ENCODE measurements at places on chromosomes 2 and 18.
A peak's percentile ranks its signal among the peaks of the same experiment; 100 is the strongest.

DNA sequence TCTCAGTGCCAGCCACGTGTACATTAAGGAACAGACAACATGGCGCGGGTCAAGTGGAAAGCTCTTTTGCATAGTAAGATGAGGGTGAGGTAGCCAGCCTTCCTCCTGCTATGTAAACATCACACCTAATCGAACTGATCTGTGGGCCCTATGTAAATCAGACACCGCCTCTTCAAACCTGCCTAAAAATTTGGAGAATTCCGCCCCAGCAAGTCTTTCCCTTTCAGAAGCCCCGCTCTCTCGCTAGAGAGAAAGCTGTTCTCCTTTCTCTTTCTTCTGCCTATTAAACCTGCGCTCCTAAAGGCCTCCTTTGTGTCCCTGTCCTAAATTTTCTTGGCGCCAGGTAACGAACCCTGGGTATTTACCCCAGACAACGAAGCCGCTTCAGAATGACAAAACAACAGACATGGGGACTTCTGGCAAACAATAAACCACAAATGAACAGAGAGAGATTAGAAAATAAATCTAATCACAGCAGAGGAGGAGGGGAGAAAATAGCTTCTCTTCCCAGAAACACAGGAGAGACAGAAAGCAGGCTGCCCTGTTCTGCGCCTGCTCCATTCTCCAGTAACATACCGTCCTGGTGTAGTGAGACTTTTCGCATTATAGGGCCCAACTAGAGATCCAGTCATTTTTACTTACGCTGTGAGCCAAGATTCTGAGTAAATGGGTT lies 31.9 kb upstream of the CYP1B1 start:
- DNase-seq, result no peak

DNA sequence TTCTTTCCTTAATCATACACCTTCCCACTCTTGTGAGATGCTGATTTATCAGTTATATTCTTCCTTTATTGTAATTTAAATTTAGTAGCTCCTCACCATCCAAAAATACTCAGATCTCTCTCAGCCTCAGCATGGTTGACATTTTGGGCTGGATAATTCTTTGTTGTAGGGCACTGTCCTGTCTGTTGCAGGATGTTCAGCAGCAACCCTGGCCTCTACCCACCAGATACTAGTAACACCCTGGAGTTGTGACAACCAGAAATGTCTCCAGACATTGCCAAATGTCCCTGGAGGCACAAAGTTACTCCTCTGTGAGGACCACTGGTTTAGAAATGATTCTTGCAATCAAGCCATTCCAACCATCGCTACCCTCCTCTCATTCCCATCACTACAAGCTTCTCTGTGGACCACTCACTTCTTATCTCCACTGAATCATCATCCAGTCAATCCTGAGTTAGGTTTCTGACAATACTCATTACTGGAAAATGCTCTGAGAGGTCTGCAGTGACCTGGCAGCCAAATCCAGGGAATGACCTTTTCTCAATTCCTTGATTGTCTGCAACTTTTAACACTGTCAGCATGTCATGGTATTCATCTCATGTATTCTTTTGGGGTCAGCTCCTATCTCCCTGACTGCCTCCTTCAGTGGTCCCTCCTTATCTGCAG lies 43.3 kb downstream of the OSBPL6 start:
- DNase-seq, result no peak

DNA sequence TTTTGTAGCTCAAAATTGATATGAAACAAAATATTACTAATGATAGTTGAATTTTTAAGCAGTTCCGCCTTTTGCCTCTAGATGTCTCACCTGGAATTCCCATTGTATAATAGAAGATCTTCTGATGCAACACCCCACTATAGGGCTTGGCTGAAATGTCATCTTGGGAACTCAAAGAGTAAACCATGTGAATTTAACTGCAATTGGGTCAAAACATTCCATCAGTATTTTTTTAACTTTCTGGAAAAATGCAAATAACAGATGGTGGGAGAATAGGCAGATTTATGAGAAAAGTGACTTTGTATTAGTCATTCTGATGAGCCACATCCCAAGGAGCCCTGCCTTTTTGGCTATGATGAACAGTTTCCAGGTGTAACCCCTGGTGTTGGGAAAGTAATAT lies 489.9 kb downstream of the NYAP2 start:
- DNase-seq, result no peak

- no peak for DNase-seq
These were observed 12.9 kb downstream of the PREPL start for GRCh38 chr2:44348400-44348799.

DNA sequence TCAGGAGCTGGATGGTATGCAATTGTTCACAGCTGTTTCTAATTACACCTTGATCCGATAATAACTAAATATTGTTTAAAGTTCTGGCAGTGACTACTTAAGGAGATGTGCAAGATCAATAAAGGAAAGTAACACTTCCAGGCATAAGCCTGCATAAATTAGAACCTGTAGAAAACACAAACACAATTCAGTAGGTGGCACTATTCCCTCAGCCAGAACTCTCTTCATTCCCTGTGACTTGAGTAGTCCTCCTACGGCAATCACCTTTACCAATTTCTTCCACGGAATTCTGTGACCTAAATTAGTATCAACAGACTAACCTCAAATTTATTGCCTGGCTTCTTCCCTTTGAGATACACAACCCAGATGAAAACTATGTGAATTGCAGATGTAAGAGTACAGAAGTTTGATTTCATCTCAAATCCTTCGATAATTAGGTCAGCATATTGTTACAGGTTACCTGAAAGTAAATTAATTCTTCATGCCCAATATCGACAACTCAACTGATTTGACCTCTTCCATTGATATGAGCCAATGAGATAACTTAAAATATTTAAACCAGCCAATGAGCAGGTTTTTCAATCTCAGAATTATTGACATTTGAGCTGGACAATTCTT lies 137.8 kb downstream of the PID1 start:
- no peak for DNase-seq

GRCh38 chr2:85727798-85728197 lies 26.0 kb upstream of the ATOH8 start:
- DNase-seq, result no peak

- DNase-seq, result no peak
These were observed 511.3 kb downstream of the FBXO15 start for GRCh38 chr18:73636355-73636754.

GRCh38 chr18:13136056-13136903 lies 82.3 kb upstream of the LDLRAD4 start:
- no peak for DNase-seq

- no peak for DNase-seq
These were observed 149.6 kb downstream of the DOCK10 start for GRCh38 chr2:224892574-224893204.

GRCh38 chr2:217291259-217291658 lies 431.4 kb upstream of the TNP1 start:
- no peak for DNase-seq

- DNase-seq, result no peak
These were observed 19.4 kb downstream of the CDH20 start for GRCh38 chr18:61352611-61353010.

DNA sequence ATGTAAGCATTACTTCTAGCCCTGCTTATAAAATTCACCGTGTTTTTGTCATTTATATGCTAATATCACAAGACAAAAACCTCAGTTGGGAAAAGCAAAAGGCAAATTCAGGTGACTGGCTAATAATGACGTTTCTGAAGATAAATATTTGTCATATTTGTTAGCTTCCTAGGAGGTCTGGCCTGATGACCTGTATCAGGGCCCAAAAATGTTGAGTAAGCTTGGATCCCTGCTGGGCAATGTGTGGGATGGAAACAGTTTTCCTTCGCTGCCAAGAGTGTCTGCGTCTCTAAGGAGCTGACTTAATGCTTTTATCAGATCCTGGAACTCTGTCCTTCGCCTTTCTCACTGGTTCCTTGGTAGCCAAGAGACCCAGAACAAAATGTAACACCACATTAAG lies 230.1 kb upstream of the PXDN start:
- no peak for DNase-seq

- no peak for DNase-seq
These were observed 41.5 kb downstream of the SCTR start for GRCh38 chr2:119482481-119483394.

GRCh38 chr2:62669180-62669579 lies 36.3 kb upstream of the EHBP1 start:
- no peak for DNase-seq

GRCh38 chr2:224798180-224798579 lies 82.0 kb upstream of the CCDC195 start:
- DNase-seq, result no peak

DNA sequence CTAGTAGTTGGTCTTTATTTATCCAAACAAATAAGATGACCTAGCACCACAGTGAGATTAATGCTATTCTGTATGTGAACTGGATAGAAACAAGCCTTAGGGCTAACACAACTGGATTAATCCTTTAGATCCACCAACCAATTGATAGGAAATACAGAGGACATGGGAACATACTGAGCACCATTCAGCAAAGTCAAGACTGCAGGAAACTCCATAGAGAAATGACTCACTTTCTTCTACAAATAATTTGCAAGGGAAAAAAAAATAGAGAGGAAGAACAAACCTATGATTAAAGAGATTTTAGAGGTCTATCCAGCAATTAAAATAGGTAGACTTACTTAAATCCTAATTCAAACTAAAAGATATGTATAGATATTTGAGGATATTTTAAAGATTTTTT lies 23.9 kb downstream of the WDFY1 start:
- no peak for DNase-seq

DNA sequence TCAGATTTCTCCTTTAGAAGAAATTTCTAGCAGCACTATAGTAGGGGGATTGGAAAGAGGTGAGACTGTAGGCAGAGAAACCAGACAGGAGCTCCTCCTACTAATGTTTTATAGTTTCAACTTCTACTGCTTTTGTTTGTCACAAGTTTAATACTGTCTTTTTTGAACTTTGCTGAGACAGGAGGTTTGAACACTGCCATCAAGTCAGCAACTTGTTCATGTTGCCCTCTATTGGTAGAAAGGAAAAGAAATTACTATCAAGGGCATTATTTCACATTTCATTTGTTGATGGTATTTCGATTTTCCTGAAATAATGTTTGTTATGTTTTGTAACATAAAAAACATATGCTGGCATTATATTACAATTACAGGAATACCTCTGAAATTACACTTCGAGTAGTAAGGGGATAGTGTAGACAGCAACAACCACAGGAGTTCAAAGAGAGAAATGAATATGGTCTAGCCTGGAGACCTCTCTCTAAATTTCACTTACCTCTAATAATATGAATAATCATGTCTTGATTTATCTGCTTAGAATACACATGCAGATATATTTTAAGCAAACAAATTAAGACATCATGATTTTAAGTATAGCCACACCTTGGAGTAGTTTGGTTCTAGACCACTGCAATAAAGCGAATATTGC lies 12.4 kb upstream of the CCDC88A start:
- peak; percentile 26 for DNase-seq

DNA sequence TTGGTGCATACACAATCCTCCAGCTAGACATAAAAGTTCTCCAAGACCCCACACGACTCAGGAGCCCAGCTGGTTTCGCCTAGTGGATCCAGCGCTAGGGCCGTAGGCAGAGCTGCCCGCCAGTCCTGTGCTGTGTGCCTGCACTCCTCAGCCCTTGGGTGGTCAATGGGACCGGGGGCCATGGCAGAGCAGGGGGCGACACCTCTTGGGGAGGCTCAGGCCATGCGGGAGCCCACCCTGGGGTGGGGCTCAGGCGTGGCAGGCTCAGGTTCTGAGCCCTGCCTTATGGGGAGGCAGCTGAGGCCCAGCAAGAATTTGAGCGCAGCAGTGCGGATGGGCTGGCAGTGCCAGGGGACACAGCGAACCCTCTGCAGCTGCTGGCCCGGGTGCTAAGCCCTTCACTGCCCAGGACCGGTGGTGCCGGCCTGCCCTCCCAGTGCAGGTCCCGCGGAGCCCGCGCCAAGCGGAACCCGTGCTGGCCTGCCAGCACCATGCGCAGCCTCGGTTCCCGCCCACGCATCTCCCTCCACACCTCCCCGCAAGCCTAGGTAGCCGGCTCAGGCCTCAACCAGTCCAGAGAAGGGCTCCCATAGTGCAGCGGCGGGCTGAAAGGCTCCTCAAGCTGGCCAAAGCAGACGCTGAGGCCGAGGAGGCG lies 1566.6 kb upstream of the SLC39A10 start:
- no peak for DNase-seq

DNA sequence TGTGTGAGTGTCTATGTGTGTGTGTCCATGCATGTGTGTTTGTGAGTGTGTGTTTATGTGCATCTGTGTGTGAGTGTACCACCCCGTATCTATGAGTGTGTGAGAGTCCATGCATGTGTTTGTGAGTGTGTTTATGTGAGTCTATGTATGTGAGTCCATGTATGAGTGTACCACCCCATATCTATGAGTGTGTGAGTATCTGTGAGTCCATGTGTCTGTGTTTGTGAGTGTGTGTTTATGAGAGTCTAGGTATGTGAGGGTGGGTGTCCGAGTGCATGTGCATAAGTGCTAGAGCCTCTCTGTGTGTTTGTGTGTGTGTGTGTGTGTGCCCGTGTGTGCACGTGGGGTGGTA lies 86.0 kb upstream of the ATG16L1 start:
- peak; percentile 17 for DNase-seq

- DNase-seq, result no peak
These were observed 241.8 kb downstream of the AFF3 start for GRCh38 chr2:99900556-99900955.

DNA sequence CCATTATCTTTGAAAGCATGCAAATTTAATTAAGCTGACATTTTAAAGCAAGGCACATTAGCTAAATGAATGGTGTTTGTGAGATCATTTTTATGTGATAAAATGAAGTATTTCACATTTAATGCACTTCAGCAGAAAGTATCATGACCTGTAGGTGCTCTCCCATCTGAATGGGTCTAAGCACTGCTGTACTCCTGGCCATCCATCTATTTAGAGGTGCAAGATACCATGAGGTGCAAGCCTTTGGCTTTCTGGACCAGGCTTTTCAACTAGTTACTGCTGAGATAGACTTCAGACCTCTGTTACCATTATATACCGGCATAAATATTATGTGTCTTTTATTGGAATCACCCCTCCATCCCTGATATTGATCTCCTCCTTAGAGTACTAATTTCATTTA lies 15.6 kb upstream of the LIPG start:
- DNase-seq, result no peak

DNA sequence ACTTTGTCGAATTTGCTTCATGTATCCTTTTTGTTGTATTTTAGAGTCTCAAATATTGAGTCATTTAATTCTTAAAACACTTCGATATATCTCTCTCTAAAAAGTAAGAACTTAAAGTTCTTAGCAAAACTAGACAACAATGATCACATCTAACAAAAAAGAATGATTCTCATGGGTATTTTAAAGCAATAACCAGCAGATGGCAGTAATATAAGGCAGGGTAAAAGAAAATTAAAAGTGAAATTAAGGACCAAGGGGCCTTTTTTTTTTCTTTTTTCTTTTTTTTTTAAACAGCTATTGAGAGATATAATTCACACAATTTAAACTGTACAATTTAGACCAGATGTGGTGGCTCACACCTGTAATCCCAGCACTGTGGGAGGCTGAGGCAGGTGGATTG lies 9.9 kb upstream of the AOX1 start:
- DNase-seq, result no peak

Data from hematopoietic multipotent progenitor cell treated with erythropoietin and hydrocortisone succinate and interleukin-3 and kit ligand, for 17 days (in vitro differentiated cells).